ENCODE measurements at places on chromosomes 7 and 10.

DNA sequence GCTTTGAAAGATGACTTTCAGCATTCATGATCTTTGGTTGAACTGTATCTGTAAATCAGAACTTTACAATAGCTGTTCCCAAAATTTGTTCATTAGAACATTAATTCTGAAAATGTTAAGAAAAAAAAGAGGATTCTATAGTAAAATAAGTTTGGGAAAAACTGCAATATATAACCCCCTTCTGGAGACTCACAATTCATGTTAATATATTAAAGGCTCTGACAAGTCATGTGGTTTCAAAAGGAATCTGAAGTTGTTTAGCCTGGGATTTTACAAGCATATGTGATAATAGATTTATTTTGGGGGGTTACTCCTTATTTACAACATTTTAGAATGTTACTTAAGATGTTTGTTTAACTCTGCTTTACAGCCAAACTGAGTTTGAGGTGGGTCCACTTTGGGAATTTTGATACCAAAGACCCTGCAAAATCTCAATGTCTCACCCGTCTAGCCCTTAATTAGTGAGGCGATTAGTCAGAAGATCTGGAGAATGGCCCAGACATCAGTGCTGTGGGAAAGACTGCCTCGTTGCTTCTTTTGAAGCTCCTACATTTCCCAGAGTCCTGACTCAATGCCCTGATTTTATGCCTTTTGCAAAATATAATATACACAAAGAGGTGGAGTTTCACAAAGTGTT, 40.0 kb downstream of the CDK1 start:
- no peak for DNase-seq

- no peak for DNase-seq
These were observed 378.0 kb upstream of the PODXL start for GRCh38 chr7:131934452-131934851.

DNA sequence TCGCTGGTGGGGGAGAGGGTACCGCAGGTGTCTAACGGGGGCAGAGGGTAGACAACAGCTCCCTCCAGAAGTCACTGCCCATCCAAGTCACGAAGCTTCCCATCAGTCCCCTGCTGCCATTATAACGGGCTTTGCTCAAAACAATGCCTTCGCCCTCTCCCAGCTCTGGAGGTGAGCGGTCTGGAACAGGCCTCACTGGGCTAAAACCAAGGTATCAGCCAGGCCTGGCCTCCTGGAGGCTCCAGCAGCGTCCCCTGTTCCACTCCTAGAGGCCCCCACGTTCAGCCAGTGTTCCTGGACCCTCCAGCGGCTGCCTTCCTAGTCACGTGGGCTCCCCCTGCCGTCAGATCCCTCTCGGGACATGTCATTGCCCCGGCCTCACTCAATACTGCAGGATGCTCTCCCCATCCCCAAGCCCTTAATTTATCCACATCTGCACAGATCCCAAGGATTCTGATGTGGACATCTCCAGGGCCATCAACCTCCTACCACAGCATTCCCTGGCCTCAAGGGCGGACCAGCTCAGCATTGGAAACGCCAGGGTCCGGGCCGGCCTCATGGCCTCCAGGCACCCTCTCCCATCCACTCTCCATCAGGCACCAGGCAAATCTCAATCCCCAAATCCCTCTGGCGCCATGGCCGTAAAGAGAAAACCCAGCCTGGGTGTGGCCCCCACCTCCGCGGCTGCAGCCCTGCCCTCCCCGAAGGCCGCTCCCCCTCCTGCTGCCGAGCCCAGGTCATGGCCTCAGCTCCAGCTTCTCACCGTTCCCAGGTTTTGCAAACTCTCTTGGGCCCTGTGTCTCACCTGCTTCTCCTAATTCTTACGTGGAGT, 104.1 kb upstream of the FAM20C start:
- DNase-seq: no peak

GRCh38 chr7:104973227-104973626, 40.8 kb upstream of the KMT2E start:
- no peak for DNase-seq

- no peak for DNase-seq
These were observed 82.8 kb upstream of the FGFR2 start for GRCh38 chr10:121680879-121681655.

- no peak for DNase-seq
These were observed 70.6 kb downstream of the PFKFB3 start for GRCh38 chr10:6273351-6273750.

DNA sequence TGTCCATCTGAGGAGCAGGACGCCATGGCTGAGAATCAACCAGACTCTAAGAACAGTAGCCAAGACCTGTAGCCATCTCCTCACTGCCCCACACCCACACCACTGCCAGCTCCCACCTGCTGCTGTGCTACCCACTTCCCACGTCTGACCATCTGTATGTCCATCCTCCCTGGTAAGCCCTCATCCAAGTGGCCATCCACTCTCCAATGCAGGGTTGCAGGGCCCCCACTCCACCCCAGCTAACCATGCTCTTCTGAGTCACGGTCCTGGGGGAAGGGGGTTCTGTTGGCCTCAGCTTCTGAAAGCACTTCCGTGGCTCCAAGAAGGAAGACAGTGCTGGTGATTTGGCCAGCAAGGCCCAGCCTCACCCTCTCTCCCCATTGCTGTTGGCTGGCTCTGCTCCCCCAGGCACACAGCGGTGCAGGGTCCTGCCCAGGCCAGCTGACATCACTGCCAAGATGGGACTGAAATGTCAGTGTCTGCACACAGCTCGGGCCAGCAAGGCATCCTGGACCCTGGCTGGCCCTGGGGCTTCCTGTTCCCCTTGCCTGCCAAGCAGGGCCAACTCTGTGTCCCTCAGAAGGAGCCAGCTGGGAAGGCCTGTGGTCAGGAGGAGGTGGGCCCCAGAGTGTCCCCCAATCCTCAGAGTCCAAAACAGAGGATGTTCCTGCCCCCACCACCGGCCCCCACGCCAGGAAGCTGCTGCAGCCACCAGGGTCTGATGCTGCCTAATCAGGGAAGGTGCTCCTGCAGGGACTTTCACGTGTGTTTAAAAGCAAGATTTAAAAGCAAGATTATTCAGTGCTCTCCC, 17.5 kb downstream of the RASGEF1A start:
- peak; percentile 6 for DNase-seq

- no peak for DNase-seq
These were observed 88.9 kb downstream of the CNNM2 start for GRCh38 chr10:103007017-103007416.

DNA sequence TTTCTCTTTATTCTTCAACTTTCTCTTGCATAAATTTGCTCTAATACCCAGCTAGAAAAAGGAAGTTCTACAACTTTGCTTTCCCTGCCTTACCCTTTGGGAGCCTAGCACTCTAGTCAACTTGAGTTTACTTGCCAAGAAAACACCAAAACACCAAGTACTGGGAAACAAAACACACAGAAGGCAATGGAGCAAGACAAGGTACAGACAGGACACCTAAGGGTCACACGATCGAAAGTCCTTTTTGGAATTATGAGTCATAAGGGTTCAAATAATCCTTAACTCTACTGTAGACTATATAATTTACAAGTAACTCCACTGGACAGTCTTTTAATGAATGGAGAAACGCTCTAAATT, 42.6 kb upstream of the ANAPC16 start:
- no peak for DNase-seq

DNA sequence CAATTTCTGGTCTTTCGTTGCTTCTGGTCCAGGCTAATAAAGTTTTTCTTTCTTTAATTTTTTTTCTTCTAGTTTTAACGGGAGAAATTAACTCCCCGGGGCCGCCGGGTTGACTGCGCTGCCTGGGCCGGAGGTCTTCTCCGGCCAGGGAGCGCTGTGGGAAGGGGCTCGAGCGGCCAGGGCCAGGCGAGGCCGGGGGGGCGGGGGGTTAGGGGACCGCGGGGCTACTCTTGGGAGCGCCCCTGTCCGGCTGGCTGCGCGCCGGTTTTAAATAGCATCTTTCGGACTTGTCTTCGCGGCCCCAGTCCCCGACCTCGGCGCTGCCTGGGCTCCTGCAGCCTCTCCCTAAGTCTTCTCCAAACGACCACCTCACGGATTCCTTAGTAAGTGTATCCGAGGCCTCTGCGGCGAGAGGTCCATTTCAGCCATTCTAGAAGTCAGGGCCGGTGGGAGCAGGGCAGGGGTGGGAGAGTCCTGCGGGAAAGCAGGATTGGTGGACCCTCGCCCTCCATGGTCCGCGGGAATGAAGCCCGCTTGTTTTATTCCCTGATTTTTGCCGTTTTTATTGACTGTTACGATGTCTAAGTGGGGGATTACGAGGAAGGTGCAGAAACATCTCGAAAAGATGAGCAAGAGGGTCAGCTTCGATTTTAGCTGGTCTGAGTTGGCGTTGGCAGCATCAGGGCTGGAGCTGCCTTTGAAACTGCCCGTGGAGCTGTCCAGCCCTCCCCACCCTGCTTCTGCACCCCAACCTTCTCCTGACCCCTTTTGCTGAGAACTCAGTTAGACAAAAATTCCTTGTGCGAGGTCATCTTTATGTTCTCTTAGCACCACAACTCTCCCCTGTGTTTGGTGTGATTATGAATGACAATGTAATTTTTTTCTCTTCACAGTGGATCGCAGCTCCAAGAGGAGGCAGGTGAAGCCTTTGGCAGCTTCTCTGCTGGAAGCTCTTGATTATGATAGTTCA, 555 bp downstream of the PHF14 start:
- peak; percentile 25 for DNase-seq

- no peak for DNase-seq
These were observed 40.6 kb downstream of the OSBPL3 start for GRCh38 chr7:24939416-24939815.

DNA sequence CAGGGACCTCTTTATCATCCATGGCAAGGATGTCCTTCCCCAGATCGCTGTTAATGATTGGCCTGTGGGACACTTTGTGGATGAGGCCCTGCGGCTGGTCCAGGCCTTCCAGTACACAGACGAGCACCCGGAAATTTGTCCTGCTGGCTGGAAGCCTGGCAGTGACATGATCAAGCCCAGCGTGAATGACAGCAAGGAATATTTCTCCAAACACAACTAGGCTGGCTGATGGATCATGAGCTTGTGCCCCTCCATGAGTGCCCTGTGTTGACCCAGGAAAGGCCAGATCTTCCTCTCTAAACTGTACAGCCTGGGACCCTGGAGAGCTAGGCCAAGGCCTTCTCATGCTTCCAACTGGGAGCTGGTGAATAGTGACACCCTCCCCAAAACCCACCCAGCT, 124.1 kb downstream of the CUL2 start:
- DNase-seq: no peak

GRCh38 chr7:109059089-109059488, 489.4 kb downstream of the DNAJB9 start:
- no peak for DNase-seq

- no peak for DNase-seq
These were observed 60.4 kb downstream of the AFAP1L2 start for GRCh38 chr10:114343623-114344505.

- no peak for DNase-seq
These were observed 581 bp downstream of the PTPRZ1 start for GRCh38 chr7:121873289-121874194.

GRCh38 chr10:132558516-132559413, 21.2 kb downstream of the INPP5A start:
- no peak for DNase-seq

DNA sequence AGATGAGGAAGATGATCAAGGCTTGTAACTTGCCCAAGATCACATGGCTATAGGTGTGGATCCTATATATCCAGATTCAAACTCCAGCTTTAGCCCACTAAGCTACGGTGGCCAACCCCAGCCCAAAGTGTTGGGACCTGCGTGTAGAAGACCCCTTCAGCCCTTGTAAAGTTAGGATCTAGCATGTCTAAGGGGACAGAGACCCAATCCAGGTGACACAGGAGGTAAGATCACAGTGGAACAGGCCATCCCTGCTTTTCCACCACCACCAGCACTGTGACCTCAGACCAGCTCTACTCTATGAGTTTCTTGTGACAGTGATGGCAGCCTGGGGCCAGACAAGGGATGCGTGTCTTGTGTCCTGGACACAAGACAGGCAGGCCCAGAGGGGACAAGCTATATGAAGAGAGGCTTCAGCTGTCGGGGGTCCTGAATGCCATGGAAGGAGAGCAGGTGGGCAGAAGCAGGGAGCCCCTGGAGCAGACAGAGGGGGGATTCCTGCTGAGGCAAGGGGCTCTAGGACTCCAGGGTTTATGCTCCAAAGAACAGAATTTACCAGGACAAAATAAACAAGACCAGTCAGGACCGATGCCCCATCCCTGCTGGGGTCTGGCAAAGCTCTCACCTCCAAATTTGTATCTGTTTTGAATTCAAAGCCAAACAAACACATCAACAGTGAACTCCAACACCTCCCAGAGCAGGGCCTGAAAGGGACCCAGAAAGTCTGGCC, 10.4 kb downstream of the GPRIN2 start:
- no peak for DNase-seq

GRCh38 chr7:157388301-157388700, 51.5 kb downstream of the DNAJB6 start:
- DNase-seq: no peak

- DNase-seq: no peak
These were observed 640.4 kb downstream of the TYW1 start for GRCh38 chr7:67637023-67637358.

DNA sequence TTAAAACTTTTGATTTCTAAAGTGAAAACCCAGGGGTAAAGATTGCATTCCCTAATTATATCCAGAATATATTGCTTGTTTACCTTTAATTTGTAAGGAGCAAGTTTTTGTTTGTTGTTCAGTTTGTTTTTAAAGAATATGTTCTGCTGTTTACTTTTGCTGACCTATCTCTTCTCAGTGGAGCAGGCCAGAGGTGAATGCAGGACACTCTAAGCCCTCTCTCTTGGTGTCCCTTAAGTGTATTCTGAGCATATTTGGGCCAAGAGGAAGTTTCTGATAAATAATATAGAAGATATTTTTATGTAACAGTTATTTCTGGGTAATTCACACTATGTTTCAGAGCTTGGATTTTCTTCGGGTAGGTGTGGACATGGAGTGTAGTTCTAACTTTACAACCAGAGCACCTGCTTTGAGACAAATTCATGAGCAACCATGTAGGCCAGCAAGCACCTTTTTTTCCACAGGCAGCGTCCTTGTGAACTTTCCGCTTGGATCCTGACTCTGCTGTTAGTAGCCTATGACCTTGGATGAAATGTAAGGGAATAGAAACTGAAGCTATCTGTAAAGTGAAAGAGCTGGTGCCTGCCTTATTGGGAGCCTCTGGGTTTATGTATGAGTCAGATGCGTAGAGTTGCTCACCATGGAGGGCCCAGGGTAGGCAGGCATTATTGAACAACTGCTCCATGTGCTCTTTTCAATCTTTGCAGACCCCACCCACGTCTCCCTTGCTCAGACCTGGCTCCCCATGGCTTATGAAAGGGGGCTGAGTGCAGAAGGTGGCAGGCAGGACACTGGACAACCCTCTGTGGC, 16.1 kb downstream of the OGDH start:
- peak; percentile 48 for DNase-seq

GRCh38 chr7:66078067-66078466, 2.4 kb downstream of the ASL start:
- DNase-seq: no peak

GRCh38 chr10:113961182-113962031, 82.3 kb upstream of the ADRB1 start:
- DNase-seq: peak; percentile 45

GRCh38 chr7:26690135-26690805, 174.1 kb downstream of the SKAP2 start:
- DNase-seq: no peak

DNA sequence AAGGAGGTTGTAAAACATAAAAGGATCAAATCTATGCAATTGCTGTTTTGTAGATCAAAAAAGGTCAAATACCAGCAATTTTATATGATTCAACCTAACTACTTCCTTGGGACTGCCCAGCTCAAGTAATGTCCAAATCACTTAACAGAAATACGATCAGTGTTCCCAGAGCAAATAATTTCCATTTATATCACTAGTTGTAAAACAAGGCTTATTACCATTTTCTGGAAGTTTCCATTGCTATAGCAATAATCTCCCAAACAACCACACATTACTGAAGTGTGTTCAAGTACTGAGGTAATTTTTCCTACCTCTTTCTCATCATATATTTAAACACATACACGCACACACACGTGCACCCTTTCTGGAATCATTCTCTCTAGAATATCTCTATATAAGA, 123.3 kb downstream of the NRCAM start:
- no peak for DNase-seq
